ENCODE measurements at places on chromosomes 3 and 15.
A peak's percentile ranks its signal among the peaks of the same experiment; 100 is the strongest.

- no peak for DNase-seq
Measured at GRCh38 chr15:62732078-62732477, 310.5 kb upstream of the TPM1 start.

DNA sequence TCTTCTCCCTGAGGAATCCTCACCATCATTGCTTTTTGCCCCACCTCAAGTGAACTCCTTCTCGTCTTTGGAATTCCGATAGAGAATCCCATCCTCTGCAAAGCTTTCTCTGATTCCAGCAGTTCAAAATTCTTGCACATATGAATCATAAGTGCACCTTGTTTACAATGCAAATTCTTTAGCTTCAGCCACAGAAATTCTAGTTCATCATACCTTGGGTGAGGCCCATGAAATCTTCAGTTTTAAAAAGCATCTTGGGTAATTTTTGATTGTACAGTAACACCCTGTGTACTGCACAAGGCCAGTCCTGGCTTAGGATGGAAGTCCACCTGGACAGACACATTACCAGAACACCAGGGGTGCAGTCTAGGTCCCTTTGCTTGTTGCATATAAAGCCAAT lies 30.8 kb downstream of the MDFIC2 start:
- DNase-seq, result no peak

GRCh38 chr15:60673918-60674558 lies 195.1 kb upstream of the ICE2 start:
- DNase-seq, result peak; percentile 43

DNA sequence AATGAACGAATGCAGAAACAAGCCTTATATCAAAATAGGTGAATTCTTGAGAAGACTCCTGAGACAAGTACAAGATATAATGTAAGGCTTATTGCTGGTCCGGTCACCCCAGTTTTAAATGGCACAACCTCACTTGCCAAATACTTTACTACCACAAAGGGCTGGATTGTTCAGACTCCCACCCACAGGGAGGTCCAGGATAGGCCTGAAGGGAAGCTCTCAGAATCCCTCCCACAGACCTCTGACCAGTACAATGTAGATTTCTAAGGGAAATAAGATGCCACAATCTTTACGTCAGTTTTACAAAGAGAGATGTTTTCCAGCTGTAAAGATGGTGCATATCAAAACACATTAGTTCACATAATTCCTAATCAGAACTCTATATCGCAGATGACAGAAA lies 577.7 kb upstream of the ADAMTS9 start:
- DNase-seq, result no peak

DNA sequence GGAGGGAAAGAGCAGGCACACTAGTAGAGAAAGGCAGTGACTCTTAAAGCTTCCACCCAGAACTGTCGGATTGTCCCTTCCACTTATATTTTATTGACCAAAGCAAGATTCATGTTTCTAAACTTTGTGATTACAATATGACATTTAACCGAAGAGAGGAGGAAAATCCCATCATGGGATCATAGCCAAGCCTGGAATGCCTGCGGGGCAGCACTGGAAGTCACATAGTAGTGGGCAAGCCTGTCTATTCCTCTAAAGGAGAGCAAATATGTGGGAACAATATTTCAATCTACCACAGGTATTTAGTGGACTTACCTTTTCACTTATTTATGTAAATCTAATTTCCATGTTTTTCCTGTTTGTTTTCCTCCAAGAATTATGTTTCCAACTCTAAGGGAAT lies 3.8 kb upstream of the TMOD3 start:
- no peak for DNase-seq

GRCh38 chr15:90181776-90182175 lies 19.4 kb upstream of the SEMA4B start:
- DNase-seq, result no peak

DNA sequence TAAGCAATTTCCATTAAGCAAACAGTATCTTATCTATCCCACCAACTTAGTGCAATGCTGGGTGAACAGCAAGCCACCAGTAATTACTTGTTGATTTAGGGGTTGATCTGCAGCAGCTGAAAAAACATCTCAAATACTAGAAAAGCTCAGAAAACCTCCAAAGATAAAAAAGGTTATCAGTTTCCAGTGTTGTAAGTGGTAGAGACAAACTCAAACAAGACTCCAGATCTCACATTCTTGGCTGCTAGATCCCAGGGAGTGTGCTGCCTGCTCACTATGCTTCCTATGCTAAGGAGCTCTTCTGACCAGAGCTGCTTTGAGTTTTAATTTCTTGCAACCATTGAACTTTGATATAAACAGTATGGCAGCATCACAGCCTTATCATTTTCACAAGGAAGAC lies 11.3 kb downstream of the B3GALNT1 start:
- DNase-seq, result no peak

DNA sequence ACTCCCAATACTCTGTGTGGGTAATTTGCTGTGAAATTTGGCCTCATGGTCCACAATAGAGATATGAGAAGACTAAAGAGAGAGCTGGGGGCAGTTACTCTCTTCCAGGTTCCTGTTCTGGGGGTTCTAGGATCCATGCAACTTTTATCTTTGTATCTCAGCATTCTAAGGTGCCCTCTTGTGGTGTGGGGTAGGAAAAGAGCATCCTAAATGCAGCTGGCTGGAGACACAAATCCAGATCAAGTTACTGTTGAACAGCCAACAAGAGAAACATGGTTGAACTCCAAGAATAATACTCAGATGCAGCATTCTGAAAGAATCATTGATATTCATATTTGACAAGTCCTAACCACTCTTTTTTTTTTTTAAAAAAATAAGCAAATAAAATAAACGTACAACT lies 238.2 kb downstream of the GREM1 start:
- no peak for DNase-seq

DNA sequence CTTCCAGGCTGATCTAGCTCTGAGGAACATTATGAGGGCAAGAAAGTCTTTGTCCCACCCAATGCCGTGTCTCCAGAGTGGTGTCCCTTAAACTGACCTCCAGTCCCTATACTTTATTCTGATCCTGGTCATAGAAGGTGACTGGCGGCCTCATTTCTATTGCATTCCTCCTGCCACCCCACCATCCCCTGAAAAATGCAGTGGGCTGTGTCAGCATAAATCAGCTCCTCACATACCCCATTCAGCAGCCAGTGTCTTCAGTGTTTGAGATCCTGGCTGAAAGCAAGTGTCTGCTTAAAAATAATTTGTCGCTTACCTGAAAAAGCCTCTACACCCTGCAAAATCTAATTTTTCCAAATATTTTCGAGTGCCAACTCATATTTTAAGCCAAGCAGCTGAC lies 346.1 kb downstream of the FEZF2 start:
- DNase-seq, result no peak

DNA sequence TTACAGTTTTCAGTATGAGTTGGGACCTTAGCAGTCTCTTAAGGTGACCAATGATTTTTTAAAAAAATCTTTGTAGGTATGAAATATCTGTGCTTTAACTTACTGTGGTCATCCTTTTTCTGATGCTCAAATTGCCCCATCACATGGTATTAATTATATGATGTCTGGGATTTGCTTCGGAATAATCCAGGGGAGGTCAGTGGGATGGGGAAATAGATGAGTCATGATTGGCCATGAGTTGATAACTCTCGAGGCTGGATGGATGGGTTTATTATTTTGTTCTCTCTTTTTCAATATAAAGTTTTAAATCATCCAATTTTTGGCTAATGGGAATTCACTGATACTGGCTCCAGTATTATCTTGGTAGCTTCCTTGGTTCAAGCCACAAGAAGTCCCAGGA lies 370.3 kb upstream of the TPM1 start:
- no peak for DNase-seq

DNA sequence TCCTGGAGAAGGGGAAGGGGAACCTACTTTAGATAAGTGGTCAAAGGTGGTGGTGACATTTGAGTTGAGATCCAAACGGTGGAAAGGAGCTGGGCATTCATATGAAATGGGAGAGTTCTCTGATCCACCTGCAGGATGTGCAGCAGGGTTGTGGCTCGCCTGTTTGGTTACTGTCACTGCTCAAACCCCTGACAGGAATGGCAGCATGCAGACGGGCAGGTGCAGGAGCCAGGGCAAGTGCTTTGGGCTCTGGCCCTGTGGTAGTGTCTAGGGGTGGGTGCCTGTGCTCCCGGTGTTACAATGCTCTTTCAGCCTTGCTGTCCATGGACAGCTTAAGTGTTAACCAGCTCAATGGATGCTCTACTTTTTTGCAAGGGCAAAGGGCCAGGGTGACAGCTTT lies 18.5 kb downstream of the PAQR9 start:
- DNase-seq, result no peak

DNA sequence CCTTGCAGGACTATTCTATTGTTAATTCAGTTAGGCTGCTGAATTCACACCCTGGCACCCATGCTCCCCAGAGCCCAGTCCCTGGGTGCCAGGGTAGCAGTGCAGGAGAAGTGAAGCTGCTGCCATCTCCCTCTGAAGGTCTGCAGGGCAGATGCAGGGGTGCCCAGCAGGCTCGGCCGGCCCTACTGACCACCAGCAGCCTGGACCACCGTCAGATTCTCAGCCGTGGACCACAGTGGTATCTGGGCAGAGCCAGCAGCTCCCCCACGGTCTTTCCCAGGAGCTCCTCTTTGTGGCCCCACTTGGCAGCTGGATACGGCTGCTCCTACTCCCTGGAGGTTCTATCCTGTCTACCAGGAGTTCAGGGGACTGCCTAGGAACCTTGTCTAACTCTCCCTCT lies 46.8 kb downstream of the ALDH1L1 start:
- DNase-seq, result no peak

DNA sequence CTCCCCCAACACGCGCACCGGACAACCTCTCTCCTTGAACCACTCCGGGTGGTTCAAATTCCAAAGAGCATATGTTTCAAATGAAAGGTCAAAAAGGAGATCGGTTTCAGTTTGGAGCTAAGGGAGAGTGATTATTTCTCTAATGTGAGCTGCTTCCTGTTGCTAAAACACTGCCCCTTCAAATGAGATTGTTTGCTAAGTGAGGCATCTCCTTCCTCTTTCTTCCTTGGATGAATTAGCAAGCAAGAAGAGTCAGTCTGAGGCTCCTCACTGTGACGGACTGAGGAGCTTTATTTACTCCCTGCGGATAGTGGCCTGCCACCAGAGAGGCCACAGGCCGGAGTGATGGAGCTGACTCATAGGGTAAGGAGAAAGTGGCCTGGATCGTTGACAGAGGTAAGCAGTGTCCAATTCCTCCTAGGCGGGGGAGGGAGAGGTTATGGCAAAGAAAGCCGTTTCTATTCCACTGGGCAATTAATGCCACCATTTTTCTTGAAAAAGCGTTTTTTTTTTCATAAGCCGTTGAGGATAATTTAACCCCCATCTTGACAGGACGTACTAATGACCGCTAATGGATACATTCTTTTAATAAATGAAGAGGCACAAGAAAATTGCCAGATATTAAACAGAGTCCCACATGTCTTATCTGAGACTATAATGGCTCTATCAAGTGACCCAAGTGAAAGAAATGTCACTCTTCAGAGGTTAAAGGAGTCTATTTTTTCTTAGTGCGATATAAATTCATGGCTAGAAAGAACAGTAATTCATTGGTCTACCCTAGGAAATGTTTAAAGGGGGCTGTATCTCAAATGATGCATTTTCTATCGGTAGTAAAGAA lies 167.0 kb upstream of the ANKRD28 start:
- DNase-seq, result no peak

DNA sequence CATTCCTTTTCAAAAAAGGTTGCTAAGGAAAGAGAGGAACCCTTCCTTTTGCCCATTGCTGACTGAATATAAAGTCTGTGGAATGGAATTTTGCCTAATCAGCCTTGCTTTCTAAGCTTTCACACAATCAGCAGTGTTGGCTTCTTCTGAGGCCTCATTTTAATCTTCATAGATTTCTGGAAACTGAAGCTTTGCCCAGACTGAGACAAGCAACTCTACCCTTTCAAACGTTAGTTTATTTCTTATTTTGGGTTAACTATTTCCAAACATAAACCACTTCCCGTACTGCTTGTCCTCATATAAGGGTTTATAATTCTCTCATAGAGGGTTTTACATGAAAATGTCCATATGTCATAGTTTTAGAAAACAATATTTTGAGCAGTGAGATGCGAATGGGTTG lies 82.9 kb downstream of the NR1D2 start:
- no peak for DNase-seq

- no peak for DNase-seq
Measured at GRCh38 chr3:89049119-89049518, 58.3 kb upstream of the EPHA3 start.

DNA sequence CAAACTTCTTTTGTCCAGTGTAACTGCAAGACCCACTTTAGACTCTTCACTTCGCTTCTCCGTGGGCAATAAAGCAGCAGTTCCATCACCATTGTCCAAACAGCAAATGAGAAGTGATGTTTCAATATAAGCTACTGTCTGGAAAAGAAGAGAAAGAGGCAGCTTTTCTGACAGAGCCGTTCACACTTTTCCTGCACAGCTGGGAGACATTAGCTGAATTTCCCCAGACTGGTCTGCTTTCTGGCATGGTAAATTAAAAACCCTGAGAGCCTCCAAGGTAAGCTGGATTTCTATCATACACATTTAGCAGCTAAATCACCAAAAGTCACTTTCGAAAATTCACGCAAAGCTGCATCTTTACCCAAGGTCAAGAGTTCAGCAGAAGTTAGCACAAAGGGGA lies 108.5 kb upstream of the CMC1 start:
- DNase-seq, result no peak

DNA sequence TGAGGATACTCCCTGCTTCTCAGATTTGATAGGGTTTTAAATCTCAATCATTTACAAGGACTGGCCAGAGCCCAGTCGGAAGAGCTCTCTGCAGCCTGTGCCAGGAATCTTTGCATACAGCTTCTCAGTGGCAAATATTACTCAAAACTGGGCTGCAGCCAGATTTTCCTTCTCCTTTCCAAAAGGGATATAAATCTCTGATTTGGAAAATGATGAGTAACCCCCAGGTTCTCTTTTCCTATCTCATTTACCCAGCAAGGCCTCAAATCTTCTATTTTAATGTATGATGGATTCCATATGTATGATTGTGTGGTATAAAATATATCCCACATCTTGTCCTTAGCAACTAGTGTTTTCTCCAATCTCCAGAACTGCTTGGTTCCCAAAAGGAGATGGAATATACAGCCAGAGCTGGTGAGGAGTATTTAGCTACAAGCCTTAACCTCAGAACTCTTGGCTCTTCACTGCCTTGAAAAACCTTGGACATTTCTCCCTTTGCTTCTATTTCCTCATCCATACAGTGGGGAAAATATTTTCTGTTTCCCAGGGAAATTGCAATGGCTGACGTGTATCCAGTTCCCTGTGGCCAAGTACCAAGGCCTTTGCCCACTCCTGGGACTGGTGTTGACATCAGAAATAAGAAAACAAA lies 114.4 kb downstream of the ATG7 start:
- DNase-seq, result no peak

GRCh38 chr15:26015516-26016075 lies 152.5 kb upstream of the ATP10A start:
- no peak for DNase-seq

DNA sequence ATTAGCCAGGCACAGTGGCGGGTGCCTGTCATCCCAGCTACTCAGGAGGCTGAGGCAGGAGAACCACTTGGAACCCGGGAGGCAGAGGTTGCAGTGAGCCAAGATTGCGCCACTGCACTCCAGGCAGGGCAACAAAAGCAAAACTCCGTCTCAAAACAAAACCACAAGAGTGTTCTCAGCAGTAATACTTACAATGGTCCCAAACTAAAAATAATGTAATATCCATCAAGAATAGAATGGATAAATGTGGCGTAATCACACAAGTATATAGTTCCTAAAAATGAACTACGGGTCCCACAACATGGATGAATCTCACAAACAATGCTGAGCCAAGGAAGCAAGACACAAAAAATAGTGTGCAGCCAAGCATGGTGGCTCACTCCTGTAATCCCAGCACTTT lies 39.2 kb downstream of the STAG1 start:
- no peak for DNase-seq

- no peak for DNase-seq
Measured at GRCh38 chr15:100901296-100901695, 17.9 kb upstream of the LRRK1 start.
